ENCODE measurements at places on chromosomes 7 and 10.

- no peak for DNase-seq
Measured at GRCh38 chr7:39594988-39595620, 28.3 kb upstream of the RALA start.

GRCh38 chr10:100826983-100827818, 81.8 kb downstream of the PAX2 start:
- DNase-seq, result peak; percentile 9

DNA sequence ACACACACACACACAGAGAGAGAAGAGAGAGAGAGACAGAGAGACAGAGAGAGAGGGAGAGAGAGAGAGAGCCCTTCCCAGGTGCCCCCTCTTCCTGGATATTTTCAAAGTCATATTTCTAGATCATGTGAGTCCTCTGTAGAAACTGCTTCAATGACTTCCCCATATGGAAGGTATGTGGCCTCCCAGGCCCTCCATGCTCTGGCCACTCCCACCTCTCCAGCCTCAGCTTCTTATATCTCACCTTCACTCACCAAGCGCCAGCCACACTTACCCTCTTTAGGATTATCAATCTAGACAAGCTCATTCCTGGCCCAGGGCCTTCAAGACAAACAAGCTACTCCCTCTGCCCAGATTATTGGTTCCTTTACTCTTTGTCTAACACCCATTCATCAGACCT, 259.7 kb downstream of the MTERF1 start:
- DNase-seq, result no peak

- no peak for DNase-seq
Measured at GRCh38 chr7:90173127-90173844, 19.0 kb downstream of the STEAP1 start.
